Stomach (tissue), 19 donors: ENCODE measurements at places on chromosomes 12 and 14. TPM values are rescaled to one million over a fixed set of nuclear protein-coding genes. Genes with fewer than 3 reads are reported as not detected.

Gene PGF
- total RNA-seq: 13.3 TPM

Gene SPTLC2
- 30.3 TPM for total RNA-seq

Gene GOLGA5
- 35.8 TPM for total RNA-seq

Gene MGAT4C
- under 0.01 TPM for total RNA-seq

Gene SIX6
- total RNA-seq: not detected

Gene CRADD
- total RNA-seq: 15.6 TPM

Gene GDF3
- not detected for total RNA-seq

Gene GALNT8
- 1.3 TPM for total RNA-seq

Gene SLC4A8
- 9.7 TPM for total RNA-seq

Gene NPFF
- total RNA-seq: not detected

Gene RASAL1
- 49.6 TPM for total RNA-seq

Gene GPR162
- total RNA-seq: 1.3 TPM

Gene ANKRD13A
- 51.1 TPM for total RNA-seq

Gene RNASE12
- total RNA-seq: not detected

Gene CAPS2
- total RNA-seq: 16.5 TPM

Gene ANO2
- 3.8 TPM for total RNA-seq
